Heart left ventricle (tissue), 16 donors: ENCODE measurements at places on chromosomes 7 and 10.

DNA sequence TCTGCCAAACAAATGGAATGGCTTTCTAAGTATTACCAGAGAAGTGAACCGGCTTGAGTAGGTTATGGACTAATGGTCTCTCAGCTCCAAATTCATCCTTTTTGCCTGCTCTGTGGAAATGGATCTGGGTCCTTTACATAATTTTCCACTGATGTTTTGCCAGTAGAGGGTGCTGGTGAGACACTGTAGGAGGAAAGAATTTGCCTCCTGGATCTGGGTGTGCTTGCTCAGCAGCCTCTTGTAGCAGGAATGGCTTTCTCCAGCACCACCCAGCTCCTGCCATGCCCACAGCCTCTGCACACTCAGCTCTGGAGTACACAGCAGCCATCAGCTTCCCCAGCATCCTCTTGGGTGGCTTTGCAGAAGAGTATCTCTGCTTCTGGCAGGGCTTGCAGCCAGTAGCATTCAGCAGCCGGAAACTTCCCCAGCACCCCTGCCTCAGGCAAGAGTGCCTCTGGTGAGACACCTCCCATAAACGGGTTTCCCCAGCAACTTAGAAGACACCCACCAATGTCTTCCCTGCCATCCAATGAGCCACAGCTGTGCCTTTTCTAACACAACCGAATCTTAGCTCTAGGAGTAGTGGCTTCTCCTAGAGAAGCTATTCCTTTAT lies 235.0 kb upstream of the PLPP4 start:
- DNase-seq = no peak

DNA sequence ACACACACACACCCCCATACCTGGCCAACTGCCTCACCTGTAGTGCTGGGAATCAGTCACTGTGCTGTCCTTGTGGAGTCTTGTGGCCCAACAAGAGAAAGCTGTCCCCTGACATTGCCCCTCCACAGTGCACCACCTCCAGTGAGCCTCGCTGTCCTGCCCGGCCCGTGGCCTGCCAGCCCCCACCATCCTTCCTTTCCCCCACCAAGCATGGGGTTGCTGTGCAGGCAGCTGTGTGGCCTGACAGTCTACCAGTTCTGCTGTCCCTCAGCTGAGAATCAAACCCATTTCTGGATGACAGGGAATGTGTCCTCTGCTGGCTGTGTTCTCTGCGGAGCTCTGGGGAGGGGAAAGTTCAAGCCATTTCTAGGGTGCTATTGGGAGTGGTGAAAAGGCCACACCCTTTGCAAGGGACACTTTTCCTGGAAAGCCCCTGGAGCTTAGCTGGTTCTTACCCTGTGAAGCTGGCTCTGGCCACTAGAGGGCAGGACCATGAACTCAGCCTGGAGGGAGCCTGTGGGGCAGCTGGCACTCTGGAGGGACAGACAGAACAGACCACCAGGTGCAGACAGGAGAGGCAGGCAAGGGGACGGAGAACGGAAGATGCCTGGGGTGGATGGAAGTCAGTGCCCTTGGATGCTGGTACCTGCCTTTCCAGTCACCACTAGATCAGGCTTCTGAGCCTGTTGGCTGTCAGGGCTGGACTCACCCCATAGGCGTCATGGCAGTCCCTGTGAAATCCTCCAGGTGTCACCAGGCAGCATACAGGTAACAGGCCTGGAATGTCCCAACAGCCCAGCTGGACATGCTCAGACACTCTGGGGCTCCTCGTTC lies 10.5 kb upstream of the MTPAP start:
- peak; percentile 44 for DNase-seq

GRCh38 chr10:22599048-22599561 lies 115.3 kb downstream of the PIP4K2A start:
- DNase-seq = no peak

DNA sequence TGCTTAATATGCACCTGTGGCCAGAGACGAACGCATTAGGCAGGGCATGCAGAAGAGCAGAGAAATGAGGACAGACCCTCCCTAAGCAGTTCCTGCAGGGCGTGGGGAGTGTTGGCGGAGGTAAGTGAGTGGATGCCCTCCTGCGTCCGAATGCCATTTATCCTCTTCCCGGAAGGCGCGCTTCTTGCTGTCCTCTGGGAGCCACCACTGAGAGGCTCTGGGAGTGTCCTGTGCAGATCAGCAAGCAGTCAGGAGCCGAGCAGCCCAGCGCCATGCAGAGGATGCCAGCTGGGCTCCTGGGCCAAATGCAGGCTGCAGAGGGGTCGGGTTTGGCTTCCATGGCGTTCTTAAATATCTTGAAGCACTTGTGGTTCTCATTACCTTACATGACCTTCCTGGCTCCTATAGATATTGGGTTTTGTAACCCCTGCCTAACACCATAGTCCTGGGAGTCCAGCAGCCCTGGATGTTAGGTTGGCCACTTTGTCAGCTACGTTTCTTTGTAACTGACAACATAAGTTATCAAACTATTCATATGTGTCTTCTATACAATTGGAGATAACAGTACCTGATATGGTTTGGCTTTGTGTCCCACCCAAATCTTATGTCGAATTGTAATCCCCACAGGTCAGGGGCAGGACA lies 30.0 kb upstream of the SLIT1 start:
- no peak for DNase-seq

DNA sequence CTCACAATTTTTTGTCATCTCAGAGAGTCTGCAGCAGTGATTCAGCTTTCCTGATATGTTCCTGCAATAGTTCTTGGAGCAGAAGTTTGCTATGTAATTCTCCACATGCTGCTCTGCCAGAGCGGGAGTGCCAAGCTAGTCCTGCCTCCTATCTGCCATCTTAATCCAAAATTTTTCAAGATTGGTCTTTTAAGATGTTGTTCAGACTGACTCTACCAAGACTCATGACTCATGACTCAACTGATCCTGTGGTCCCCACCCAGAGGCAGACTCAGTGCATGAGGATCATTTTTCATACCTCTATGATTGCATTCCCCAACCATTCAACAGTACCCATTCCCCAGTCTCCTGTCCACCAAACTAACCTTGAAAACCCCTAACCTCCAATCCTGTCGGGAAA lies 470.8 kb downstream of the INHBA start:
- DNase-seq = no peak

GRCh38 chr7:32299133-32299702 lies 191.0 kb downstream of the LSM5 start:
- DNase-seq = peak; percentile 80

DNA sequence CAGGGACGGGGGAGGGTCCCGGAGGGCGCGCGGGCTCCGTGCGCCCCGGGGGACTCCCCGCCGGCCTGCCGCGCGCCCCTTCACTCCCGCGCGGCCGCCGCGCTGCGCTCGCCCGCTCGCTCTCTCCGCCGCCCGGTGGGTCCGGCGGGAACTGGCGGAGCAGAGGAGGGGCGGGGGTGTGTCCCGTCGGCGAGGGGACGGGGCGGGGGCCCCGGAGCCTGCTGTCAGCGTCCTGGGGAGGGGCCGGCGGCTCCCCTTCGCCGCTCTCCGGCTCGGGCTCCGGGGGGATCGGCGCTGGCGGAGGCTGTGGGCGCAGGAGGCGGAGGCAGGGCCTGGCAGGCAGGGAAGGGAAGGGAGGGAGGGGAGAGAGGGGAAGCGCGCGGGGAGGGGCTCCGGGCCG lies at the start of gene SH3PXD2A:
Gene SH3PXD2A (minus strand): TSS at position 153 of the 400 bp plus-strand sequence. CDS start 310 bp downstream, outside the sequence.
- no peak for DNase-seq

- peak; percentile 58 for DNase-seq
Observed at GRCh38 chr7:2659556-2660358, 28.0 kb downstream of the TTYH3 start.

GRCh38 chr10:112441520-112441919 lies 5.2 kb downstream of the ZDHHC6 start:
- no peak for DNase-seq
